Stimulated activated CD8-positive, alpha-beta memory T cell treated with anti-CD3 and anti-CD28 coated beads, Interleukin-7, amount 100 ng/mL, for 1 hour (primary cell): ENCODE measurements at places on chromosomes 12 and 14.

- DNase-seq: no peak
These were observed 123.6 kb downstream of the SCN8A start for GRCh38 chr12:51714666-51715065.

DNA sequence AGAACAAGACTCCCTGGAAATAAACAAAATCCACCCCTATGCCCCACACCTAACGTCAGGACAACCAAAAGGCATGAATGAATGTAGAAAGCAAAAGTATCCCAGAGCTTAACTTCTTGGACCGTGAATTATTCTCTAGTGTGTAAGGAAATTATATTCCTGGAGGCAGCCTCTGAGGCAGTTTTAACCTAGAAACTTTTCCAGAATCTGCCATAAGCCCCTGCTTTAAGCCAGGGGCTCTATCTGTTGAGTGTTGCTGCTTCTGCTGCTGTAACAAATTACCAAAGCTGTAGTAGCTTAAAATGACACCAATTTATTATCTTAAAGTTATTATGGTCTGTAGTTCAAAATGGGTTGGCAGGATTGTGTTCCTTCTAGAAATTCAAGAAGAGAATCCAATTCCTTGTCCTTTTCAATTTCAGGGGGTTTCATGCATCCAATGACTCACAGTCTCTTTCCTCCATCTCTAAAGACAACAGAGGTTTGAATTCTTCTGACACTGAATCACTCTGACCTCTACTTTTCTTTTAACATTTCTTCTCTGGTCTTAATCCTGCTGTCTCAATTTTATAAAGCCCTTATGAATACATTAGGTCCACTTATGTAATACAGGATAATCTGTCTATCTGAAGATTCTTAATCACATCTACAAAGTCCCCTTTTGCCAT, 242.7 kb downstream of the ATXN7L3B start:
- no peak for DNase-seq

DNA sequence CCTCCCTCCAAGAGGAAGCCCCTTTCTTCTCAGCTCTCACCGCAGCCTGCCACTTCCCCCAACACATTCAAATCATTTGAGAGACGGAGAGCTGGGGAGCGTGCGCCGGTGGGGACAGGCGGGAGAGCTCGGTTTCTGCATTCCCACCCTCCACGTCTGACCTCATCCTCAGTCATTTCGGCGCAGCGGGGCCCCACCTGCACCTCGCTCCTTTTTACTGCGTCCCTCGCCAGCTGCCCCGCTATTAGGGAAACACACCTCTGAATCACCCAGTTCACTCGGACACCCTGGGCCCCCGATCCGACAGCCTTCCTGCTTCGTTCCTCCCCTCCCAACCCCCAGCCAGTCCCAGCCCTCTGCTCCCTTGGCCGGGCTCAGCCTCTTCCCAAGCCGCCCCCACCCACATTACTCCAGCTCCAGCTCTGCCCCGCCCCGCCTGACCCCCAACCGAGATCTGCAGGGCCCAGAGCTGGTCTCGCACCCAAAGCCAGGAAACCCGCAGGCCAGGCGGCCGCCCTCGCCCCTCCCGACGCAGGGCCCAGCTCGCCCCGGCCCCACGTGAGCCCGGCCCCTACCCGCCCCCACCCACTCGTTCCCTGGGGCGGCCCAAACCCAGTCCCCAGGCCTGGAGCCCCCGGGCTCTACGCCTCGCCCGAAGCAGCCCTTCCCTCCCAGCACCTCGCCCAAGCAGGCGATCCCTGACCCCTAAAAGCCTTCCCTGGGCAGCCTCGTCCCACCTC, 783 bp downstream of the CORO1C start:
- no peak for DNase-seq

DNA sequence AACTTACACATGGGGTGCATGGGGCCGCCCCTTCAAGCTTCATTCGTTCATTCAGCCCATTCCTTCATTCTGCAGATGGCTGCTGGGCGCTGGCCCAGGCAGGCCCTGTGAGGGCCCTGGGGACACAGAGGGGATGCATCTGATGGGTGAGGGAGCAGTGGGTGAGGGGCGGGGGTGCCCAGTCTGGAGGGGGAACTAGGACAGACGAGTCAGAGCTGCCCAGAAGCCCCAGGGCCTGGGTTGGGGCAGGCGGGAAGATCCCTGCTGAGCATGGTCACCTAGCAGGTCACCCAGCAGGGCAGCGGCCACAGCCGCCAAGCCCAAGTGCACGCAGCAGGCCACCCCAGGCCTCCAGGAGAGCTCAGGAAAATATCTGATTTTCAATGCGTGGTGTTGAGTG, 14.1 kb downstream of the TRMT61A start:
- DNase-seq: no peak

- no peak for DNase-seq
These were observed 86.6 kb downstream of the FOXN4 start for GRCh38 chr12:109222496-109222895.

DNA sequence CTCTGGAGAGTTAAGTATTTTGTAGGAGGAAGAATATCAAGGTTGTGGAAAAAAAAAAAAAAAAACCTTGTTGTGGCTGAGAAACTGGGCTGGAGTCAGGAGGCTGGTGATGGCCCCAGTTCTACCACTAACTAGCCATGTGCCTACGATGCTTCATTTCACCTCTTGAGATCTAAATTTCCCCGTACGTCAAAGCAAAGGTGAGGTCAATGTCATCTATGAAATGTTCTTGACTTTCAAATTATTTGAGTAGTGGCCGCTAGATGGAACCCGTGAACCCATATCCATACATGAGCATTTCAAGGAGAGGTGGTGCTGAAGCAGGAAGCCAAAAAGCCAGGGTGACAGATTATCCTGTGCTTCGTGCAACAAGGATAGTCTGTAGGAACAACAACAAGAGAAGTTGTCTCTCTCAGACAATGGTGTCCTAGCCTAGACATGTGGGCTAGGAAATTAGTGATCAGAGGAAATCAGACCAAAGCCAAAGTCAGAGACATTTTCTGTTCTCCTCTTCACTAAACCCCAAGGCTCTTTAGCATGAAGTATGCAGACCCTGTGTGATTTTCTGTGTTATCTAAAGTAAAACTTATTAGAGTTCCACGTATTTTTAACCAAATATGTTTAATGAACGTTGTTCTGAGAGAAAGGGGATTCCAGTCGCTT, 95.5 kb upstream of the ETV6 start:
- no peak for DNase-seq

DNA sequence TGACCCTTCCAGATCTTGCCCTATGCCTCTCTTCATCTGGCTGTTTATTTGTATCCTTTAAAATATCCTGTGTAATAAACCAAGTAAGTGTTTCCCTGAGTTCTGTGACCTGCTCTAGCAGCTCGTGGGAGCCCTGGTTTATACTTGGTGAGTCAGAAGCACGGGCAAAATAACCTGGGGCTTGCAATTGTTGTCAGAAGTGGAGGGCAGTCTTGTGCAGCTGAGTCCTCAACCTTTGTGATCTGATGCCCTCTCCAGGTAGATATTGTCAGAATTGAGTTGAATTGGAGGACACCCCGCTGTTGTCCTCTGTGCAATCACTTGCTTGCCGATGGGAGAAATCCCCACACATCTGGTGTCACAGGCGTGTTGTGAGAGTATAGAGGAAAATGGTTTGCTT, 62.5 kb upstream of the PRICKLE1 start:
- DNase-seq: no peak

DNA sequence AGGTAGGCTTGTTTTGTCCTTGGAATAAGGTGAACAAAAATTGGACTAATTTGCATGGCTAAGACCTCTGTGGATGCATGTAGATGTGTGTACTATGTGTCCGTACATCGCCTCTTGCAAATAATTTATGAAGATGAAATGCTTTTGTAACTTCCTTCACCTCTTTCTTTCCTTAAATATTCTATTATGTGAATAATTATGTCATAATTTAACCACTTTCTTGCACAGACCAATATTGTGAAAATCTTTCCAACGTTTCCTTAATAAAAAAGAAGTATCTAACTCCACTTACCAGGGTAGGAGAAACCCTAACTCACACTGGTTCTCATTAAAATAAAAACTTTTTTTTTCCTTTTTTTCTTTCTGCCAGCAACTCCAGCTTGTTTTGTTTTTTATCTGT, 4.0 kb downstream of the NANOG start:
- no peak for DNase-seq

DNA sequence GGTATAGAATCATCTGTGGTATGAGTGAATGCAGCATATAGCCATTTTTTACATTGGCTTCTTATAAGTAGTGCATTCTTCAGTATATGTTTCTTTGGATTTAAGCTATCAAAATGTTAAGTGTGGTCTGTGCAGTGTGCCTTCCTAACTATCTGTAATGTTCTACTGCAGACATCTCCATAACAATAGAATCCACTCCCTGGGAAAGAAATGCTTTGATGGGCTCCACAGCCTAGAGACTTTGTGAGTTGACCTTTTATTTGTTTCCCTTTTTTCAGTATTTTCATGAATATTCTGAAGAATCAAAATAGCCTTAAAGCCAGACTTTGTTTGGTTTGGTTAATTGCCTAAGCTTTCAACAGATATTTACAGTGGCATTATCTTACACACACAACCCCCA, 107.2 kb downstream of the ZFC3H1 start:
- DNase-seq: no peak
